A549 treated with AZD2906 at 1 μM for 4 hours (cell line): ENCODE measurements at places on chromosomes 5 and 9. TPM values are rescaled to one million over a fixed set of nuclear protein-coding genes. Genes with fewer than 3 reads are reported as not detected.

The IRX4 gene
- total RNA-seq: 0.24 to 0.65 TPM (median 0.34 TPM) in 5 replicates

The PCDHB4 gene
- 0.03 to 0.12 TPM (median 0.06 TPM) in 5 replicates for total RNA-seq

The HSPA4 gene
- 139 to 165 TPM (median 164 TPM) in 5 replicates for total RNA-seq

The NR2F1-AS1 gene
- total RNA-seq: 2.6 to 4.3 TPM (median 3.0 TPM) in 5 replicates

The TEX48 gene
- total RNA-seq: not detected in 5 replicates

The TMEM252 gene
- total RNA-seq: not detected in 5 replicates

The ABLIM3 gene
- 23.6 to 26.4 TPM (median 24.9 TPM) in 5 replicates for total RNA-seq

The ACSL6 gene
- 0.06 to 0.28 TPM (median 0.08 TPM) in 5 replicates for total RNA-seq

The HAPLN1 gene
- not detected in 5 replicates for total RNA-seq

The COL5A1 gene
- total RNA-seq: 28.9 to 46.9 TPM (median 42.0 TPM) in 5 replicates

The PROB1 gene
- 0.16 to 0.24 TPM (median 0.19 TPM) in 5 replicates for total RNA-seq

The ADAMTS12 gene
- total RNA-seq: 5.5 to 7.2 TPM (median 7.0 TPM) in 5 replicates

The PDE6A gene
- 0.22 to 0.37 TPM (median 0.29 TPM) in 5 replicates for total RNA-seq

The ERAP2 gene
- 0.98 to 2.0 TPM (median 1.2 TPM) in 5 replicates for total RNA-seq

The ORM2 gene
- total RNA-seq: not detected in 5 replicates
